ENCODE measurements at places on chromosomes 4 and X.

DNA sequence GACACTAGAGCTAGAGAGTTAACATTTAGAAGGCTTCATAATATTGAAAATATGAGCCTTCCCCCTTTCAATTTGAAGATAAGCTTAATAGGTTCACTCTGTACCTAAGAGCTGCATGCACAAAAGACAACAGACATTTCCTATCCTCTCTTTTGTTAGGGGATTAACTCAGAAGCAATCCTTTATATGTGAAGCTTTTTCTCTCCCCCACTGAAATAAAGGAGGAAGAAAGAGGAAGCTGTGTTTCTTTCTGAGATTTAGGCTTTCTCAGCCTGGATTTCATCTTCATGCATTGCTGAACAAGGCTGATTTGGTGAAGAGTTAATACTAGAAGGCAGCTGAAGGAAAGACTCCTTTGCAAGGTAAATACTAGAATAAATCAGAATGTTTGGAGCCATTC lies 21.0 kb upstream of the CABS1 start:
- DNase-seq, result no peak

DNA sequence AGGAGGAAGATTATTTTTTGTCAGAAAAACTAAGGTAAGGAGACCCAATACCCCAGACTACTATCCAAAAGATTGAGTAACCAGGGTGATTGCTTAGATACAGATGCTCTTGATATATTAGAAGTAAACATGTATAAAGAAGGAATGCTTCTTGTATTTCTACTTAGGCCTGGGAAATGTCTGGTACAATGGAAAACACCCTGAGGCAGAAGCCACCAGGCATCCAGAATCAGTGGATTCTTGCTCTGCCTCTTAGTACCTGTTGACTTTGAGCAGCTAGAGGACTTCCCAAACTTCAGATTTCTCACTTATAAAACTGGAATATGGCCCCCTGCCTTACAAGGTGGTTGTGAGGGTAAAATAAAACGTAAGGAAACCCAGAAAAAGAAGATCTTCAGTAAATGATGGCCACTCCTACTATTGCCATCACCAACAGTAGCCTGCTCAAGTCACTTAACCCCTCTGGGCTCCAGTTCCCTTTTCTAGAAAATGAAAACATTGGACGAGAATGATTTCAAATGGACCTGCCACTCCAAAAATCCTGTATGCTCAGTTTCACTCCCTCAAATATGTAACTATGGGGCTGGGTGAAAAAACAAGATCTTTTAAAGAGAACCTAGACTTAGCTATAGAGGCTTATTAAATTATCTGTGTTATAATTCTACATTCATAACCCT lies 56.6 kb downstream of the AMELX start:
- no peak for DNase-seq

DNA sequence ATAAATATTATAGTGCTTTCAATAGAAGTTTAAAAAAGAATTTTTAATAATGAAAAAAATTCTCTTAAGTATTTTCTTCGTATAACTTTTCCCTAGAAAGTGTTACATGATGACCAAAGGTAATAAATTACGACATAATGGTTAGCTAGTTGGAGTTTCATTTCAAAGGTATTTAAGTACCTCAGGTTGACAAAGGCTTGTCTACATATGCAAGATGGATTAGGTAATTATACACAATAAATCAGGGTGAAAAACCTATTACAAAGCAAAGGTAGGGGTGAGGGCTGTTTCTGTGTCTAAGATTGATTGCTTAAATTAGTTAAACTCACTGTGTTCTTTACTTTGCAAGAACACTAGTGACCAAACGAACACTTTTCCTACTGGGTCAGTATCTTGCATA lies 508.5 kb upstream of the FAT1 start:
- DNase-seq, result no peak

DNA sequence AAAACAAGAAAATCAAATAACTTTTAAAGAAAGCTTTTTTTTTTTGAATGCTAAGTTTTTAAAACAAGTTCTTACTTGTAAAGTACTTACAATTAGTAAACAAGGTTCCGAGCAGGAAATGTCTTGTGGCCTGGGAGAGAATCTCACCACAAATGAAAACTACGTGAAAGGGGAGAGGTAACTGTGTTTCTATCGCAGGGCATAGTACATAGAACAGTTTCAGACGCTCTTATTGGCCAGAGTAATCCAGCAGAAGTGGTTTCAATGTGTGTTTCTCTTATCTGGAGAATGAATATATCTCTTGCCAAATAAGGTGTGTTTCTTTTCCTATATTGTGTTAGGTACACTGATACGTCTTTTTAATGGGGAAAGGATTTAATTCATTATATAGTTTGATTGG lies at the start of gene PLAC8:
Gene PLAC8, minus strand, starts transcription at position 154 of the 400 bp plus-strand sequence. CDS start 6,808 bp downstream, outside the sequence.
- no peak for DNase-seq

- no peak for DNase-seq
These were observed 53.0 kb upstream of the MYOZ2 start for GRCh38 chr4:119082661-119083060.

GRCh38 chrX:69062493-69062892 lies 102.8 kb downstream of the PJA1 start:
- DNase-seq, result no peak

- no peak for DNase-seq
These were observed 2.5 kb downstream of the PDGFC start for GRCh38 chr4:156969101-156969500.

GRCh38 chr4:126752126-126752525 lies 880.6 kb upstream of the INTU start:
- no peak for DNase-seq

GRCh38 chrX:77426811-77427210 lies 20.4 kb upstream of the FGF16 start:
- DNase-seq, result no peak

DNA sequence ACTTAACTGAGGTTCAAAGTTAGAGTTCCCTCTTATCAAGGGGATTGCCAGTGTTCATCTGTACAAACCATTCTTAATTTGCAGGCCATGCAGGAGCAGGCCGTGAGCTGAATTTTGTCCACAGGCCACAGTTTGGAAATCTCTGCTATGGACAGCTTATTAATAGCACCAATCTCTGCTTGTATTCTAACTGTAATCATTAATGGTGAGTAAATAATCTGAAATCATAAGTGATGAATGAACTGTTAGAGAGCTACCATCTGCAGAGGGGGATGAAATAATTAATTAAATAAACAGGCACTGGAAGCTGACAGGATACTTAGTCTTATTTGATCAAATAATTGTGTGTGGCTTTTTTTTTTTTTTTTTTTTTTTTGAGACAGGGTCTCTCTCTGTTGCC lies 48.5 kb upstream of the PDLIM3 start:
- DNase-seq, result no peak

- DNase-seq, result no peak
These were observed 2.1 kb downstream of the PITX2 start for GRCh38 chr4:110620691-110621327.

GRCh38 chr4:111535792-111536191 lies 609.5 kb upstream of the FAM241A start:
- DNase-seq, result no peak

DNA sequence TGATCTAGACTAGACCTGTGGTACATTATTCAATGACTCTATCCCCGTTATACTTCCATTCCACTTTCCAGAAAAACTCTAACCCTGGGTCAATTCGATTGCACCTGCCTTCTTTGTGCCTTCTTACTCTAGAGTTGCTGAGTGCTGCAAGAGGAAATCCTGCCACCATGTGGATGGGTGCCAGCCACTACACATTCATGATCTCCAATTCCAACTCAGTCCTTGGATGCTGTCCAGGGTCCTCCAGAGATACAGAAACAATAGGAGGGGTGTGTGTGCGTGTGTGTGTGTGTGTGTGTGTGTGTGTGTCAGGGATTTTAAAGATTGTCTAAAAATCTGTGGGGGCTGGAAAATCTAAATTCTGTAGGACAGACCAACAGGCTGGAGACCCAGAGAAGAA lies 42.9 kb upstream of the INTS6L start:
- DNase-seq, result no peak

GRCh38 chrX:69314436-69315348 lies 149.4 kb upstream of the PJA1 start:
- DNase-seq, result no peak

GRCh38 chr4:24921491-24921890 lies 8.6 kb upstream of the CCDC149 start:
- no peak for DNase-seq

DNA sequence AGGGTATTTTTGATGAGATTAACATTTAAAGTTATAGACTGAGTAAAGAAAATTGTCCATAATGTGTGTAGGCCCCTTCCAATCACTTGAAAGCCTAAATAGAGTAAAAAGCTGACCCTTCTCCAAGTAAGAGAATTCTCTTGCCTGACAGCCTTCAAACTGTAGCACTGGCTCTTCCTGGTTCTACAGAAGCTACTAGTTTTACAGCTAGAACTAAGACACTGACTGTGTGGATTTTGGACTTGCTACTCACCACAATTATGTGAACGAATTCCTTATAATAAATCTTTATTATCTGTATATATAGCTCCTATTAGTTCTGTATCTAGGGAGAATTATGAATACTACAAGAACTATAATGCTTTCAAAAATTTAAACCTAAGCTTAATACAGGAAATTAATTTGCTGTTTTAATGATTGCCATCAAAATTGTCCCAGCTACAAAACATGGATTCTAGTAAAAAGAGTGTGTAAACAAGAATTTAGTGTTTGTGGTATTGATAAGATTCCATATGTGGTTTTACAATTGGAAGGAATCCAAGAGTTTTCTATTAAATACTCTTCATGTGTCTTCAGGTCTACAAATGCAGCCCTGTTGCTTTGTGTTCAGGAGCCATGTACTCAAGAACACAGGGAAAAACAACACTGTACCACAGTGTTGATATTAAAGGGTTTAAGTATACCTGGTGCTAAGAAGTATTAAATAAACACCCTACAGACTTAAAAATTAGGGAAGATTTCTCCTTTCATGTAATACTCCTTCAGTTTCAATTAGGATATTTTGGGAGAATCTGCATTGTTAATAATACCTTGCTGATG lies 366.5 kb downstream of the CXXC4 start:
- no peak for DNase-seq

DNA sequence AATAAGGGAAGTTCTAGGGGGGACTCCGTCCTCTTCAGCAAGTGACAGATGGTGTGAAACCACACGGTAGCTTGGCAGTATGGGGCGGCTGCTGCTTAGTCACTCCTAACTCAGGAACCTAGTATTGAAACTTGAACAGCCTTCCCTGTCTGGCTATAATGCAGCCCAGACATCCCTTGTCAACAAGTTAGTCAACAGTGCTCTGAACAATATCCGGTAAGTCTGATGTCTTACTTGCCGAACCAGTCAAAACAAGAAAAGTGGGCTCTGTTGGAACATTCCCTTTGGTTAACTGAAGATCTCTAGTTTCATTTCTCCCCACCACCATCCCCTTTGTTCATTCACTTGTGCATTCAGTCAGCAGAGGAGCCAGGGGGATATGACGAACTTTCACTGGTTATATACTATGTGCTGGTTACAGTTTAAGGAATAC lies 18.7 kb upstream of the CXCL13 start:
- peak; percentile 4 for DNase-seq

DNA sequence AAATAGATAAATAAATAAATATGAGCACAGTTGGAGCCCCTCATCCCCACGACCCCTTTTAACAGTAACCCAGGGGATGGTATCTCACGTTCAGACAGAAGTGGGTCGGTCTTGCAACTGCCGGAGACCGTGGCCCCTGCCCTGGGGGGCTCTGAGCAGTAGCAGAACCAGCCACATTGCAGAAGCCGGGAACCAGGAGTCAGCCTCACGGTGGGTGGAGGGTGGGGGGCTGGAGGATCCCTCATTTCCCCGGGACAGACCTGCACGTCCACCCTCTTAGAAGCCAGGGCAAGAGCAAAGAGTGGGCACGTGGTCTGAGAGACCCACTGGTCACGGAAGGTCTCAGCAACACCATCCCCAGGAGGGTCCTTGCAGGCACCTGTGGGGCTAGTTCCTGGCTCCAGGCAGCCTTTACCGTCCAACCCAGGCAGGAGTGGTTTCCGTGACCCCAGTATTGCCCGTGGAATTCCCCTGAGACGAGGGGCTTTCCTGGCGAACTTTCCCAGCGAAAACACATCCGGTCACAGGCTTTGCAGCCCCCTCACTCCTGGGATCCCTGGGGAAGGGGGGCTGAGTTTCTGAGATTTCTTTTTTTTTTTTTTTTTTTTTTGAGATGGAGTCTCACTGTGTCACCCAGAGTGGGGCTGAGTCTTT lies 8.8 kb upstream of the IL3RA start:
- DNase-seq, result no peak

GRCh38 chr4:101334963-101335572 lies 12.3 kb downstream of the PPP3CA start:
- no peak for DNase-seq

- no peak for DNase-seq
These were observed 71.0 kb upstream of the OTUD4 start for GRCh38 chr4:145251391-145251790.

DNA sequence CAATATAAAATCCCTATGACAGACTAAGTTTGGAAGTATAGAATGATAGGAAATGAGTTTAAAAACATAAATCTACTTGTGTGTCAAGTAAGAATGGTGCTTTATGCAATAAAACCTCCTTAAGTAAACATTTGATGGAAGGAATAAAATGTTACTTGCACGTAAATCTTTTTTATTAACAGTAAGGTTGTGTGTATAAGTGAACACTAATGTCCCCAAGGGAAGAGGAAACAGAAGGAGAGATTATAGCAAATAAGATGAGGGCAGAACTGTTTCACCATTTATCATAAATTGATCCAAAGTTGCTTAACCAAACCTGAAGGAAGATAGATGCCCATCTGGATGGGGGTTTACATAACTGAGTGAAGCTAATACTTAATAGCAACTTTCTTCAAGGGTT lies 86.8 kb downstream of the FRMPD4 start:
- no peak for DNase-seq

GRCh38 chrX:19243431-19243830 lies 100.3 kb upstream of the PDHA1 start:
- DNase-seq, result no peak
